ENCODE measurements at places on chromosomes 2 and 18.

- no peak for DNase-seq
Observed at GRCh38 chr2:241959751-241960269, 90.3 kb downstream of the RTP5 start.

- DNase-seq, result no peak
Observed at GRCh38 chr18:66534110-66534509, 69.8 kb downstream of the CDH19 start.

GRCh38 chr2:144683966-144684365 lies 164.0 kb upstream of the ZEB2 start:
- DNase-seq, result no peak

GRCh38 chr2:45415534-45416123 lies 195.4 kb downstream of the SRBD1 start:
- DNase-seq, result no peak

DNA sequence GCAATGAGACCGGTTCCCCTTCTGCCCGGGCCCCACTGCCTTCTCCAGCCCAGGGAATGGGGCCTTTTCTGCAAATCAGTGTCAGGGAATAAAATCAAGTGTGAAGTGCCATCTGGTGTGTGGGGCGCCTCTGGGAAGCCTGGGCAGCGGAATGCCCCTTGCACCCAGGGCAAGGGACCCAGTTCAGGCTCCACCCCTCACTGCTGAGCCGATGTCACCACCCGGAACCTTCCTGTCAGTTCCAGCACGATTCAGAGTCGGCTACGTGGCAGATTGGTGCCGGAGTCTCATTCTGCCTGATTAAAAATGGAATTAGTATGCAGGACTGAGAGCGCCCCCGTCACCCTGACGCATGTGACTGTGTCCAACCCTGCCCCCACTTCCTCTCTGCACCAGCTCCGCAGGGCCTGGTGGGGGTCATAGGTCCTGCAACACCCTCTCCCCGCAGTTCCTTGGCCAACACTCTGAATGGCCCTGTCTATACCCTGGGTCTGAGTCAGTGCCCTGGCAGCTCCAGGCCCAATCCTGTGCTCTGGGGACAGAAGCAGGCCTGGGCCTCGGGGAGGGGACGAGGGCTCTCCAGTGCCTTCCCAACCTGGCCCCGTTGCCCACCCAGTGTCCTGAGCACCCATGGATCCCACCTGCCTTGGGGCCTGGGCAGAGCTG lies 8.2 kb upstream of the ALPI start:
- DNase-seq, result no peak

- no peak for DNase-seq
Observed at GRCh38 chr18:58446391-58447060, 182.4 kb downstream of the ALPK2 start.

DNA sequence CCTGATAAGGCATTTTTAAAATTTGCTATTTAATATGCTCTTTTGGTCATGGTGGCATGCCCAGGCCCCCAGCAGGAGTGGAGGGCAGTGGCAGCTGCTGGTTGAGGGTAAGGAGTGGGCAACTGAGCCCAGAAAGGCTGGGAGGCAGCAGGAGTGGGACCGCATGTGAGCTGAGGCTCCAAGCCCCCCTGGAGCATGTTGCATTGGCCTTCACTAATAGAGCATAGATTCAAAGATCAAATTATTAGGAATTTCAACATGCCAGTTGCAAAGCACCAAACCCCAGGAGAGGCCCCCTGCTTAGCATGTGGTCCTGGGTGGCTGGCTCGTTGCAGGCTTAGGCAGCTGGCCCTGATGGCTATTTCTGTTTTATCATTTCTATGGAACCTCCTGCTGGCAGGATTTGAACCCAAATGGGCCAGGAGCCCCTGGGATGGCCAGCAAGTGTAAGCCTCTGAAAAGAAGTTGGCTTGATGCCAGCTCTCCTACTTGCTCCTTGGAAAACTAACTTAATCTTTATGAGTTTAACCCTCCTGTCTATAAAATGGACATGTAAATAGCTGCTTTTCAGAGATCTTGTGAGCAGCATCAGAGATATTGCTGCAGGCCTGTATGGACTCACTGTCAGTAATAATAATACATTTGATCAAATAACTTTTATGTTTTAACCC lies 42.1 kb upstream of the TMEM131 start:
- DNase-seq, result no peak

GRCh38 chr2:60581433-60582282 lies 28.2 kb upstream of the BCL11A start:
- DNase-seq, result peak; percentile 12

DNA sequence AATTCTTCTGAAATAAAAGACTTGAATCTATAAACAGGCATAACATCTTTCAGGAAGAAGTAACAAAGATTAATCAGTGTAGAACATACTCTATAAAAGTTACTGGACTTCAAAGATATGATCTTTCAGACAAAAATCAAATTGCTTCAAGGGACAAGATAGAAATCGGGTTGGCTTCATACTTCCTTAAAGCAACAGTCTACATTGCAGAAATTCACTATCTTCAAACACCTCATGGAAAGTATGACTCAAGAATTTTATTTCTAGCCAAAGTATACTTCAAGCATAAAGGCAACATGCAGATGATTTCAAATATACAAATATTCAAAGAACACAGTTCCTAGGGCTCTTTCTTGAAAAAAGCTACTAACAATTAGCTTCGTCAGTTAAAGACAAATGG lies 240.7 kb downstream of the SRBD1 start:
- no peak for DNase-seq

DNA sequence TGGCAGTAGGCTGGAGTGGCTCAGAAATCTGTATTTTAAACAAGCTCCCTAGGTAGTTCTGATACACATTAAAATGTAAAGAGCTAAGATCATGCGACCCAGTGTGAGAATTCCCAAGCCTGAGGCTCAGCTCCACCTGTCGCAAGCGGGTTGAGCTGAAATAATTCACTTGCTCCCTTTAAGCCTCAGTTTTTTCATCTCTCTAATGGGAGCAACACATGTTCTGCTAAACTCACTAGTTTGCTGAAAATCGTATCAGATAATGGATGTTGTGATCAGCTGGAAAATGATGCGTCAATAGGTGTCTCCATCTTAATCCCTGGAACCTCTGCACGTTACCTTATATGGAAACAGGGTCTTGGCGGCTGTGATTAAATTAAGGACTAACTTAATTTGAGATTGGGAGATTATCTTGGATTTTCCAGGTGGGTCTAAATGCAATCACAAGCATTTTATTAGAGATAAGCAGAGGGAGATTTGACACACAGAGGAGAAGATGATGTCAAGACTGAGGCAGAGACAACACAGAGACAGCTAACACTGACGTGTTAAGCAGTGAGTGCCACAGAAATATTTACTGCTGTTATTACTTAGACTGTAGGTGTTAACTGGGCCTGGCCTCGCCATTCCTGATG lies 53.0 kb downstream of the POMC start:
- DNase-seq, result no peak

GRCh38 chr2:176027806-176028205 lies 25.7 kb upstream of the LNPK start:
- DNase-seq, result no peak

DNA sequence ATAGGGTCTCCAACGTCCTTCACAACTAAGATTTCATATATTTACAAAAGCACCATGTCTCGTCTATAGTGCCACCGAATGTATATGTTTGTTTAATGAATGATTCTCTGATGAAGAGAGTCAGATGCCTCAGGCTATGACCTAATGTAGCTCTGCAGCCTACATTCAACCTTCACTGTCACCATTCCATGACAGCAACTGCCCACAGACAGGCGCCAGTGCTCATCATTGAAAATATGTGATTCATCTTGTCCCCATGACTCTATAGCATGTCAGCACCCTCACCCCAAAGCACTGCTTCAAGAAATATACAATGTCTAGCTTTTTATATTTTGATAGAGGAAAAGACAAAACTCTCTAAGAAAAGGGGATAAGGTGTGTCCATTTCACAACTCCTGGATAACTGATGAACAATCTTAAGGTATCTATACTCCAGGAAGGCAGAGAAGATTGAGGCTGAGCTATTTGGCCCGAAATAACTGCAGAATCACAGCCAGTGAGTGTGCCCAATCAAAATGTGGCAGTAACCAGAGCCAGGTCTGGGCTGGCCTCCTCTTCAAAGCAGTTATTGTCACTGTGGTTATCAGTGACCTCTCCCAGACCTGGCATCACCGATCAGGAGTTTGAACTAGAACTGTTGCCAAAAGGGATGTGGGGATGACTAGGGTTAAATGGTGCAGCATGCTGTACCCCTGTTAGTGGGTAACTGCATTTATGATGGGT lies 246.6 kb downstream of the SETBP1 start:
- no peak for DNase-seq

GRCh38 chr2:63855418-63856302 lies 14.0 kb downstream of the UGP2 start:
- no peak for DNase-seq

DNA sequence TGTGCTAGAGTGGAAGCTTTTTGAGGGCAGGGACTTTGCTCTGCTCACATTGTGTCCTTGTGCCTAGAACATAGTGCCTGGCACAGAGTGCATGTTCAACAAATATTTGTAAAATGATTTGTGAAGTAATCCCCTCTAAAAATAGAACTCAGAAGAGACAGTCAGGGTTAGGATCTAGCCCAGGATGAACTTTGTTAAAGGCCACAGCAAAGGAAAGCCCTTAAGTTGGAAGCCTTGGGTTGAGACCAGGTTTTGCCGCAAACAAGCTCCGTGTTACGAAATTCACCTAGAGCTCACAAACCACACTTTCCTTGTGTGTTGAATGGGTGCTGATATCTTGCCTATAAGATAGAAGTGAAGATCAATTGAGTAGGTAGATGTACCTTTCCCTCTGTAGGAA lies 84.2 kb downstream of the SETBP1 start:
- DNase-seq, result no peak

DNA sequence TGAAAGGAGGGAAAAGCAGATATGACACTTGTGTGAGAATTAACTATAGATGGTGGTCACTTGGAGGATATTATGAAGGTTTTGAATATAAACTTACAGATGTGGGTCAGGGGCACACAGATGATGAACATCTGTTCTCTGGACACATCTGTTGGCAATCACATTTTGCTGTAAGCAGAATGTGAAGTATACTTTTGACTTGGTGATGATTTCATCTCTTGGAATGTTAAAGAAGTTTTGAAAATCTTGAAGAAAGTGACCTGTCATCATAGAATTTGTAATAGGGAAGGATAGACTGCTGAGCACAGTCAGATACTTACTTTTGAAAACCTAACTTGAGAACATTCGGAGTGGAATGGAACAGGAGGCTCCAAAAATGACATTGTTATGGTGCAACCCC lies 40.2 kb downstream of the PIKFYVE start:
- DNase-seq, result no peak

- no peak for DNase-seq
Observed at GRCh38 chr2:109322111-109322510, 193.1 kb downstream of the SH3RF3 start.

GRCh38 chr2:98952966-98953365 lies 16.9 kb upstream of the CRACDL start:
- DNase-seq, result no peak

- DNase-seq, result no peak
Observed at GRCh38 chr2:120957905-120958304, 222.2 kb downstream of the GLI2 start.

DNA sequence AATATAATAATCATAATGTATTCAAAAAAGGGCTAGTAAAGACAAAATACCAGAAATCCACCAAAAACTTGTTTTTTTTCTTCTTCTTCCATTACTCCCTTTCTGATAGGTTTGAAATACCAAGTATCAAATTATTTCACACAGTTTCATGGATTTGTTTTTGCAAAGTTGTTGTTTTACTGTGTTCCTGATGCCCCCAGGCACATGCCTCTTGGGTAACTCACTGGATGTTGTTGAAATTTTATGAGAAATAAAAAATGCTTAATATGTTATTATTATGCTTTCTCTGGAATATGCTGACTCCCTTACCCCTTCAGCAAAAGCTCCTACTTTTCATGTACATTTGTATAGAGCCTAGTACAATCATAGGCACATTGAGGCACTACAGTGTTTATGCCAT lies 419.6 kb downstream of the NRXN1 start:
- DNase-seq, result no peak

- DNase-seq, result no peak
Observed at GRCh38 chr18:63175264-63175663, 144.3 kb downstream of the BCL2 start.

GRCh38 chr2:69588403-69588802 lies 55.1 kb downstream of the AAK1 start:
- no peak for DNase-seq

DNA sequence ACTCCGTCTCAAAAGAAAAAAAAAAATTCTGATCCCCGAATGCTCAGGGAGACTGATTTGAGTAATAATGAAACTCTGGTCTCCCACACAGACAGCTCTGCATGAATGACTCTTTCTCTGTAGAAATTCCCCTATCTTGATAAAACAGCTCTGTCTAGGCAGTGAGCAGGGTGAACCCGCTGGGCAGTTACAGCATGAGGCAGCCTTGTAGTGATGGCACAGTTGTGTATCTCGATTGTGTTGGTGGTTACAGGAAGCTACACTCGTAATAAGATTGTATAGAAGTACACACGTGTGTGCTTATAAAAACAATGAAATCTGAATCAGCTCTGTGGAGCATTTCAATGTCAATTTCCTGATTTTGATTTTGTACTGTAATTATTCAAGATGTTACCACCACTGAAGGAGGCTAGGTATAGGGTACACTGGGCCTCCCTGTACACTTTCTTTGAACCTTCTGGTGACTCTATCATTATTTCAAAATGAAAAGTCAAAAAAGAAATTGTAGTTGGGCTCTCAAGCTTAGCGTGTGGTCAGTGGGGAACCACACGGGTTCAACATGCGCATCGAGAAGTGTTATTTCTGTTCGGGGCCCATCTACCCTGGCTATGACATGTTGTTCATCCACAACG lies 34.9 kb upstream of the ATP8B1 start:
- no peak for DNase-seq

GRCh38 chr2:98907385-98907784 lies 28.6 kb downstream of the CRACDL start:
- DNase-seq, result no peak

DNA sequence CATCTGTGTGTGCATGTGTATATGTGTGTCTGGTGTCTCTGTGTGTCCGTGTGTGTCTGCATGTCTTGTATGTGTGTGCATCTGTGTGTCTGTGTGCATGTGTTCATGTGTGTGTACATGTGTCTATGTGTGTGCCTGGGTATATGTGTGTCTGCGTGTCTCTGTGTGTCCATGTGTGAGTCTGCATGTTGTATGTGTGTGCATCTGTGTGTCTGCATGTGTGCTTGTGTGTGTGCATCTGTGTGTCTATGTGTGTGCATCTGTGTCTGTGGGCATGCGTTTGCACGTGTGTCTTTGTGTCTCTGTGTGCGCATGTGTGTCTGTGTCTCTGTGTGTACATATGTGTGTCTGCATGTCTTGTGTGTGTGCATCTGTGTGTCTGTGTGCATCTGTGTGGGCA lies 207.7 kb downstream of the TNS1 start:
- no peak for DNase-seq

DNA sequence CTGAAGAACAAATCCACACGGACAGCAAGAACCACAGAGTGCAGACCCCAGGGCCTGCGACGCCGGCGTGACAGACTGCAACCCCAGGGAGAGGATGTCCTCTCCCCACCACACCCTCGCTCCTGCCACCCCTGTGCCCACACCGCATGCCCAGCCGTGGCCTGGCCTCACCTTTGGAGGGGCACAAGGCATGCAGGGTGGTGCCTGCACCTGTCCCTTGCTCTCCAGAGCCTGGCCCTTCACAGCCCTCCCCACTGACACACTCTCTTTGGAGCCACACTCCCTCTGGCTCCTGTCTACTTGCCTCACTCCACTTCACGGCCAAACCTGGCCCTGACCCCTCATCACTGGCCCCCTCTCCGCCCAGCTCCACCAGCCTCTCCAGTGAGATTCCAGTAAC lies 9.3 kb downstream of the THAP4 start:
- no peak for DNase-seq
